ENCODE measurements at places on chromosomes 1 and 21.

DNA sequence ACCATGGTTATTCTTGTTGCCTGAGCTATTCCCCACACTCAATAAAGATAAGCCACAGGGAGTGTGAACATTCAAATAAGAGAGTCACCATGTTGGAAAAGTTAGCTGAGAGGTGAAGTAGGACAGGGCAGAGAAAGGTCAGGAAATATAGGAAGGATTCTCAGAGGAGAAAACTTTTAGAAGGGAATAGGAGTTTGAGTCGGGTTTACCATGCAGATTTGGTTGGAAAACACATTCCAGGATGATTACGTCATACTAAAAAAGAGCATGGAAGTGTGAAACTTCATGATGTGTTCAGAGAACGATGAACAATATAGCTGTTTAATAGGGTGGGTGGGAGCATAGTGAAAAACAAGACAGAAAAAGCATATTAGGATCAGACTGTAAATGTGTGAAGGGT, 1125.3 kb upstream of the ADGRL2 start:
- DNase-seq = no peak

- no peak for DNase-seq
These were observed 2.8 kb upstream of the TTC22 start for GRCh38 chr1:54803761-54804470.

GRCh38 chr1:165369255-165369848, 12.8 kb upstream of the LMX1A start:
- peak; percentile 4 for DNase-seq

DNA sequence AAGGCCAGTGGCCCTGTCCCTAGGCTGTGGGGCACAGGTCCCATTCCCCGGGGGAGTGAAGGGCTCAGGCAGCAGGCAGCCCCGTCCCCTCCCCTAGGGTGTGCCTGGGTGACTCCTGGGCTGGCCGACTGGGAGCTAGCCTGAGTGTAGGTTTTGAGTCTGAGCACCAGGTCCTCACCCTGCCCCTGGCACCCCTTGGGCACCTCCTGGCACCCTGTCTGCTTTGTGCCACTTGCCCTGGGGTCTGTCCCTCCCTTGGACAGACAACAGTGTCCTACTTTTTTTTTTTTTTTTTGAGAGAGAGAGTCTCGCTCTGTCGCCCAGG, 24.2 kb downstream of the RRP1 start:
- no peak for DNase-seq

DNA sequence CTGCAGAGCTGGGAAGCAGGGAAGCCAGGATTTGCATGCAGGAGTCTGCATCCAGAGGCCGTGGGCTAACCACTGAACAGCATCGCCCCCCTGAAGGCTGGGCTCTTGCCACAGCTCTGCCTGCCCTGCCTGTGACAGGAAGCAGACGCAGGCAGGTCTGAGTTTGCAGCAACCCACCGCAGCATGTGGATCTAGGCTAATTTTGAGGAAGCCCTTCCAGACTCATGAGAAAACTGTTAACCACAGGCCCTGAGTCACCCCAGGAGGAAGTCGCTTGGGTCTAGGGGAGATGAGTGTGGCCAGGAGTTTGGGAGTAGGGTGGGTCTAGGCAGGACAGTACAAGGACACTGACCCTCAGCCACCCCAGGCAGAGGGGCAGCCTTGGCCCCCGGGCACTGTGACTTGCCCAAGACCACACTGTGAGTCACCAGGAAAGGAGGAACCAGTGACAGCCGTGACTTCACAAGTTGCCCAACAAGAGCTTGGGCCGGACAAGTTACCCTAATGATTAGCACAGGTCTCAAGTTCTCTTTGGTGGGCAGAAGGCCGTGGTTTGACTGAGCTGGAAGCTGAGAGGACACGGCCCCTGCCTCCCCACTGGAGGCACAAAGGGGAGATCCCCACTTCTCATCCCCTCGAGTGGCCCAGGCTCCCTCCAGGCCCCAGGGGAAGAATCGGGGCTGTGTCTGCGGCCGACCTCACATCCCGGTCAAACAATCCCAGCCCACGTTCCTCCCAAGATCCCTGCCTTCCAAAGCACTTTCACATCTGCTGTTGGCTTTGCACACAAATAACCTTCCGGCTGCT, 826 bp downstream of the LAPTM5 start:
- no peak for DNase-seq

GRCh38 chr1:235261243-235261642, 66.7 kb downstream of the ARID4B start:
- no peak for DNase-seq

DNA sequence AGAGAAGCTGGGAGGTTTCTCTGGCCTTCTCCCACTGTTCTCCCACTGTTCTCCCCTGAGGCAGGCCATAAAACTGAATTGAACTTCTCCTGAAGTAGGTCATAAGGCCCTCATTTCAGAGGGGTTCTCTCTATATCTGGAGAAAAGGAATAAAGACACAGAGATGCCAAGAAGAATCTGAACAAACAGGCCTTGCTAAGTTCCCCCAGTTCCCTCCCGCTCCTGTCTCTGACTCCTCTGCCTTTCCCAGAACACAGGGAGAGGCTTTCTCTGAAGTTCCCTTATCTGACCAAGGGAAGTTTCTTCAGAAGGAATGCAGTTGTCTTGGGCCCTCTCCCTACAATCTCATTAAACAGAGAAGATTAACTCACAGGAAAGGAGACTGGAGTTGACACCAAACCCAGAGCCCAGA, 83.4 kb downstream of the SLC16A1 start:
- DNase-seq = no peak

- DNase-seq = no peak
These were observed 10.3 kb downstream of the ACTRT2 start for GRCh38 chr1:3031401-3032221.

DNA sequence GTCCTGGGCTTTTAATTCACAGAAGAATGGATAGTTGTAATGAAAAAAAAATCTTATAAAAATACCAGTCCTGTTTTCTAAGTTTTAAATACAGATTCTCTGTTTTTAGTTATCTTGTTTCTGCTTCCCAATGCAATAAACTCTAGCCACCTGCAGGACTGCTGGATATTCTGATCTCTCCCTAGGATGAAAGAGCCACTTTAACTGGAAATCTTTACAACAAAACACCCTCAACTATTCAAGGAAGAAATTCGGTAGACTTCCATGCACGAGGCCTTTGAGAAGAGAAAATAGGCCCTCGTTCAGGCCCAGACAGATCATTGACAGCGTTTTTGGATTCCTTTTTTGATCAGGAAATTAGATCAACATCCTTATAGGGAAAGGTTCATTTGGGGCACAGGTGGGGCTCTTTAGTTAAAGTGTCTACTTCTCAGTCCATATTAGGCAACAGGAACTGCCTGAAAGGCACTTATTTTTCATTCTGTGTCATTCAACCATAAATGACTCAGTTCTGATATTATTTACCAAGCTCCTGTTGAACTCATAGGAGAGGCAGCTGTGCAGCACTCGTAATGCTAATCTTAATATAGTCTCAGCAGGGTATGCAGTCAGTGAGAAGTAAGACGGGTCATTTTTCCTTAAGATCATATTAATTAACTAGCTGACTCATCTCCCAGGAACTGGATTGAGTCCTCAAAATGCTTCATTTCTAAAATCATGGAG, 71.1 kb upstream of the ERRFI1 start:
- DNase-seq = peak; percentile 66

- no peak for DNase-seq
These were observed 179.2 kb downstream of the PATJ start for GRCh38 chr1:61921435-61921834.

DNA sequence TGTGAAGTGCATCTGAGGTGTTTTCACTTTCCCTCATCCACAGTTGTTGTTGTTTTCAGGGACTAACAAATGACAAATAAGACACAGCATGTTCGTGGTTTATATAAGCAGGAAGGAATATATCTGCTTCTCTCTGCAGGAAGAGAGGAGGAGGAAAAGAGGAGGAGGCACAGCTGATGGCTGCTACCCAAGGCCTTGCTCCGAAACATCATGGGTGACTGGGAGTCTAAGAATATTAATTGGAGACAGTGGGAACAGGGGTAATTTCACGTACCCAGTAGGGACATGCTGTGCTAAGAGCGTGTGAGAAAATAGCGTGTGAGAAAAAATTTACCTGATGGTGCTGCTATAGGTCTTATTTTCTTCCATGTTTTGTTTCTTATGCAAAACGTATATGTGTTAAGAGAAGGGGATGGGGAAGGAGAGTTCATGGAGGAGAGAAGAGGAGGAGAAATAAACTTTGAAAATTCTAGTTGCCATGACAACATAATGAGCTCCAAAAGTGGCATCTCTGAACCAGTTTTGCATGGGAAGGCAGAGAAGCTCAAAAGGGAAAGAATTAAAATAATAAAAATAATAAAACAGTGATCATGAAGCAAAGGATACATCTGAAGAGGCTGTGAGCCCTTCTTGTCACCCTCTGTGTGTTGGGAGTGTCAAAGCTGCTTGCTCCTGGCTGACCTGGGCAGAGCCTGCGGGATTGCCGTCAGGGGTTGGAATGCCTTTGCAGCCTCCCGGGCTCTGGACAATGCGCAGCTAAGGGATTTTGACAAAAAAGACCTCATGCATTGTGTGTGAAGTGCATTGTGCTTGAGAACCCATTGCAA, 192.0 kb downstream of the CACNA1E start:
- no peak for DNase-seq

DNA sequence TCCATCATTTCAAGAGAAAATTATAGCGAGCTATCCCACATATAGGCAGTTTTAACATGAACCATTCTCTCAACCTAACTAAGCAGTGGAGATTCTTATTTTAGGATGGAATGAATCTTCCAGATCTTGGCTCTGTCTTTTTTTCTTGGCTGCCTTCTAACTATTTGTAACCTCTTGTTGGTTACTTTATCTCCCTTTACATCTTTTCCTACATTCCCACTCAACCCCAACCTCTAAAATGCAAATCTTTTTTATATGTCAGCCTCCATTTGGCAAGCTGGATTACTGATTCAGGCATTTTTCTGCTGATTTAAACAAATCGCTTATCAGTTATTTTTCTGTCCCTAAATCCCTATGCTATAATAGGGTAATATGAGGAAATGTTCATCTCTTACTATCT, 46.9 kb upstream of the LHX8 start:
- no peak for DNase-seq

DNA sequence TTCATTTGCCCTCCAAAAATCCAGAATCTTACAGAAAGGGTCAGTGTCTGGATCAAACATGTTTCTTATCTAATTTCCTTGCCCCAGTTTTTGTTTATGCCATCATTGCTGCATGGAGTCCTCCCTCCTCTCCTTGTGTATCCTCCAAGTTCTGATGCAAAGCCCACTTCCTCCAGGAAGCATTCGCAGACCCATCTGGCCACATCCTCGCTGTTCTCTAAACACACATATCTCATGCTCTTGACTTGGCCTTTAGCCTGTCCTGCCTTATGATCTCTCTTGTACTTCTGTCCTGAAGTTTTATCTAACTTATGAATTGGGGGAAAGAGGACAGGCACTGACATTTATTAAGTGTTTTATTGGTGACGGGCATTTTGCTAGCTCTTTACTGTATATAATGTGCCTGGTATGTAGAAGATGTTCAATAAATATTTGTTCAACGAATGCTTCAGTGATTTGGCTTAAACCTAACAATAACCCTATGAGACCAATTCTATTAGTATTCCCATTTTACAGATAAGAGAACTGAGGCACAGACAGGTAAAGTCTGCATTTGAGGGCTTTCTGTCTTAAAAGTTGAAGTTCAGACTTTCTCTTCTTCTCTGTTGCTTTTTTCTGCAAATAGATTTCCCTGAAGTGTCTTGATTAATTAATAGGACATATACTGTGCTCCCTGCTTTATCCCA, 19.2 kb upstream of the ID3 start:
- DNase-seq = no peak

GRCh38 chr1:33608825-33609400, 136.5 kb downstream of the ZSCAN20 start:
- DNase-seq = no peak

DNA sequence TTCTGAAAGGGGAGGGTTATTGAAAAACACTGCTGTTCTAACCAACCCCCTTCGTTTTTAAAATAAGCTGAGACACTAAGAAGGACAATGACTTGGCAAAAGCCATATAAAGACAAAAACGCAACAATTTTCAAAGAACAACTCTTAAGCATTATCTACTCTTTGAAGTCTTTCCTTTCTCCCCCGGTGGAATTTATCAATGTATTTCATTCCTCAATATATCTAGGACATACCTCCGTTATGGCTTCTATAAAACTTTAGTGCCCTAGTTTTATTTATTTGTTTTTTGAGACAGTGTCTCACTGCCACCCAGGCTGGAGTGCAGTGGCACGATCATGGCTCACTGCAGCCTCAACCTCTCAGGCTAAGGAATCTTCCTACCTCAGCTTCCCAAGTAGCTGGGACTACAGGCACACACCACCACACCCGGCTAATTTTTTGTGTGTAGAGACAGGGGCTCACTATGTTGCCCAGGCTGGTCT, 3.2 kb downstream of the NRDC start:
- no peak for DNase-seq

DNA sequence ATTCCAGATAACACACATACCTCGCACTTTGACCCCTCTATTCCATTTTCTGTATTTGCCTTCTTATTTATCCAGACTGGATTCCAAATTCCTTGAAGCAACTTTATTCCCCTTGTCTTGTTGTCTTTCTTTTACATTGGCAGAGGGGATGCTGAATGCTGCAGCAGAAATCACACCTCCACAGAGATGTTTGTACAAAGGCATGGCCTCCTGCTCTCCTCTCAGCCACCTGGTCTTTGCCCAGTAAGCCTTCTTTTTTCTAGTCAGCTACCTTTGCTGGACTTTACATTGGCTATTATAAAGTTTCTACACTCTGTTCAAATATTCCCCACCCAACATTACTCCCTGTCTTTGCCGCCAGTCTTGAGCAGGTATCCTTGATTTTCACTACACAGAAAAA, 75.1 kb downstream of the LAMC1 start:
- DNase-seq = no peak

- DNase-seq = no peak
These were observed 79.1 kb upstream of the RGS1 start for GRCh38 chr1:192496369-192497056.

- DNase-seq = no peak
These were observed 47.8 kb upstream of the IKBKE start for GRCh38 chr1:206422525-206422924.

- no peak for DNase-seq
These were observed 2169.2 kb downstream of the MRPL39 start for GRCh38 chr21:23438081-23438480.

- peak; percentile 68 for DNase-seq
These were observed 201.6 kb downstream of the PBX1 start for GRCh38 chr1:164760569-164760968.

DNA sequence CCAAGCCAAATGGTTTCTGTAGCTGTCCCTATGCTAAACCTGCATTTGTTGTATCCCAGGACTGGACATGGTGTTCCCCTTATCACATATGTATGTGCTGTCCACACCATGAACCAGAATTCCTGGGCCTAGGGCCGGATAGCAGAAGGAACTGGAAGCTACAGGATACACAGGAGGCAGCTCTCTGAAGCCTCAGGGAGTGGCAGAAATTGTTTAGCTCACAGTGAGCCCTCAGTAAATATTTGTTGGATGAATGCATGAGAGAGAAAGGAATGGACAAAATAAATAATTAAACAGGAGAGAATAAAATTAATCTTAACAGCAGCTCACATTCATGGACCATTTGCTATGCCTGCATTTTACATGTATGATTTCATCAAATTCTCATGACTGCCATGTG, 2.1 kb downstream of the NIPAL3 start:
- DNase-seq = no peak
